ENCODE measurements at places on chromosomes 5 and 9. TPM values are rescaled to one million over a fixed set of nuclear protein-coding genes. Genes with fewer than 3 reads are reported as not detected.

CARD9 gene
- total RNA-seq, result 1.3 TPM

NOXA1 gene
- total RNA-seq, result 0.73 TPM

CNTFR gene
- 0.44 TPM for total RNA-seq

HAVCR2 gene
- total RNA-seq, result 2.2 TPM

BASP1 gene
- total RNA-seq, result 163 TPM

ROPN1L gene
- 0.29 TPM for total RNA-seq

ACTBL2 gene
- total RNA-seq, result not detected

FOXD4L5 gene
- 0.15 TPM for total RNA-seq

PAEP gene
- total RNA-seq, result not detected

FRMPD1 gene
- not detected for total RNA-seq

SLC45A2 gene
- total RNA-seq, result not detected
